M059J (cell line): ENCODE measurements at places on chromosomes 2 and 18.

DNA sequence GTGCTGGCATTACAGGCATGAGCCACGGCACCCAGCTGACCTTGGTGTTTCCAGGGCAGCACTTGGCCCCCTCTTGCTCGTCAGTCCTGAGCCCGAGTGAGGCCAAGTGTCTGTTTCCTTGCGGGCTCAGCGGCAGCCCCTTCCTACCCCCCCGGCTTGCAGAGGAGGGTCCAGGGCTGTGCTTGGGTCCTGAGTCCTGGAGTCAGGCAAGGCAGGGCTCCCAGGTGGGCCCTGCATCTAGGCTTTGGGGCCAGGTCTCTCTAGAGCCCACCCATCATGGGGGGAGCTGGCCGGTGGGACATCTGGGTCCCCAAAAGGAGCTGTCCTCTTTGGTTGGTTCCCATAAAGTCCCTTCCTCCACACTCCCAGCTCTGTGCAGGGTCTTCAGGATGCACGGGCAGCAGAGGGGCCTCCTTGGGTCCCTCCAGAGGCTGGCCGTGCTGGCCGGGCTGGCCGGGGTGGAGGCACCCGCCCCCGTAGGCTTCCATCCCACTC lies 63.7 kb upstream of the HPCAL1 start:
- no peak for DNase-seq

DNA sequence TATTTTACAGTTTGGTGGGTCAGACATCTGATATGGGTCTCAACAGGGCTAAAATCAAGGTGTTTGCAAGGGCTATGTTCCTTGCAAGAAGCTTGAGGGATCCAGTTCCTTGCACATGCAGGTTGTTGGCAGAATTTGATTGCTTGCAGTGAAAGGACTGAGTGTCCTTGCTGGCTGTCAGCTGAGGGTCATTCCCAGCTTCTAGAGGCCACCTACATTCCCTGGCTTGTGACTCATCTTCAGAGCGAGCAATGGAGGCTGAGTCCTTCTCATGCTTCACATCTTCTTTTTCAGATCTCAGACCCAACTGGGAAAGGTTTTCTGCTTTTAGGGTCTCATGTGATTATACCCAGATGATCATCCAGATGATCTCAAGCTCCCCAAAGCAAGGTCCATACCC lies 12.4 kb downstream of the MEX3C start:
- DNase-seq, result peak; percentile 29

GRCh38 chr2:72386288-72386687 lies 238.6 kb upstream of the CYP26B1 start:
- DNase-seq, result no peak

DNA sequence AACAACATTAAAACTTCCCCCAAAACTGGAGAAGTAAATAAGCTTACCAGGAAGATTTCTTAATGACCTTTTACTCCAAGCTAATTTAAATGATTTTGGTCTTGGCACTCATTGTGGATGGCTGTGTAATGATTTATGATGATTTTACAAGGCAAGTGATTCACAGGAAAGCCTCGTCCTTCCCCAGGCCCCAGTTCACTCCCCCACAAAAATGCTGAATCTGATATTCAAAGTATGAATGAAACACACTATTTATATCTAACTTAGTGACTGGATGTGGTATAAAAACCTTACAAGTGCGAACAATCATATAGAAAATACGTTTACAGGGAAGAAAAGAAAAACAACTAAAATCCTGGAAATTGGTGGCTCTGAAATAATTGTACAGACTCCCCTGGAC lies 49.8 kb downstream of the ZNF516 start:
- peak; percentile 88 for DNase-seq

DNA sequence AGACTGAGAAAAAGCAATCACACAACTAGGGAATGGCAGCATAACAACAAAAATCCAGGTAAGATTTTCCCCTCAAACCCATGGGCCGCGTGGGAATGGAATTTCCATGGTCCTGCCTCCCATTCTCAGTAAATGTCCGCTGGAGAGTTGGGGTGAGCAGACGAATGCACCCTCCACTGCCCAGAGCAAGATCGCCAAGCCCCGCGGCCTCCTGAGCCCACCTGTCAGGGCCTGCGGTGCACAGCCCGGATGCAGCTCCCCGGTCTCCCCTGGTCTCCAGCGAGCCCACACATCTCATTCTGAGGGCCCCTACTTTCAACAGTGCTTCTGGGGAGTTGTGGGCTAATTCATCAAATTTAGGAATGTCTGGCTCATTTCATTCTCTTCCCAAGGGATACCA lies 327.4 kb upstream of the HS6ST1 start:
- no peak for DNase-seq

- no peak for DNase-seq
Measured at GRCh38 chr2:84931384-84931821, 25.9 kb downstream of the TMSB10 start.

DNA sequence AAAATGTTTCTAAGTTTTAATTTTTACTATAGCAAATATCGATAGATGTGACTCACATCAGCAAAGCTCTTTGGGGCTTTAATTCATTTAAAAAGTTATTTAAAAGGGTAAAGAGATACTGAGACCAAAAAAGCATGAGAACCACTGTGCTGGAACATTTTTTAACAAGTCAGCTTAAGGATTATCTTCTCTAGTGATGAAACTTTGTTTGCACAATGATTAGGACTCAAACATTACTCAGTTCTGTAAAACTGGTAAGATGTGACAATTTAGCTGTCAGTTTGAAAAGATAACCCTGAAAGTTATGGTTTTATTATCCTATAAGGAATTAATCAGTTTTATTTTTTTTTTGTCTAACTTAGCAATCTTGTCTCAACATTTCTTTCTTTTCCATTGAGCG lies 301.4 kb downstream of the TSN start:
- DNase-seq, result no peak
